ENCODE measurements at places on chromosomes 6 and 20. TPM values are rescaled to one million over a fixed set of nuclear protein-coding genes. Genes with fewer than 3 reads are reported as not detected.

The MTO1 gene
- total RNA-seq: 8.4 TPM

The PPP1R3G gene
- total RNA-seq: 2.2 TPM

The ADGRF4 gene
- 14.2 TPM for total RNA-seq

The EYA4 gene
- 8.0 TPM for total RNA-seq

The SAMD3 gene
- not detected for total RNA-seq

The UQCC2 gene
- total RNA-seq: 98.6 TPM

The BMP2 gene
- total RNA-seq: 0.30 TPM

The PRR18 gene
- 0.15 TPM for total RNA-seq

The TCF15 gene
- not detected for total RNA-seq

The PROKR2 gene
- total RNA-seq: not detected

The FAM50B gene
- total RNA-seq: 6.0 TPM

Measured in A549 treated with Hydrocortisone at 1 μM for 4 hours (cell line).